Dermis microvascular lymphatic vessel endothelial cell (primary cell): ENCODE measurements at places on chromosomes 16 and 17. TPM values are rescaled to one million over a fixed set of nuclear protein-coding genes. Genes with fewer than 3 reads are reported as not detected.

Gene SPIRE2
- total RNA-seq: 1.0 and 2.4 TPM in 2 replicates

Gene RASL10B
- total RNA-seq: under 0.01 and 0.13 TPM in 2 replicates

Gene HIRIP3
- total RNA-seq: 4.4 and 5.6 TPM in 2 replicates

Gene KCNJ18
- not detected in 2 replicates for total RNA-seq

Gene DNAAF1
- under 0.01 TPM in 1 of 2 replicates, not detected in the other for total RNA-seq

DNA sequence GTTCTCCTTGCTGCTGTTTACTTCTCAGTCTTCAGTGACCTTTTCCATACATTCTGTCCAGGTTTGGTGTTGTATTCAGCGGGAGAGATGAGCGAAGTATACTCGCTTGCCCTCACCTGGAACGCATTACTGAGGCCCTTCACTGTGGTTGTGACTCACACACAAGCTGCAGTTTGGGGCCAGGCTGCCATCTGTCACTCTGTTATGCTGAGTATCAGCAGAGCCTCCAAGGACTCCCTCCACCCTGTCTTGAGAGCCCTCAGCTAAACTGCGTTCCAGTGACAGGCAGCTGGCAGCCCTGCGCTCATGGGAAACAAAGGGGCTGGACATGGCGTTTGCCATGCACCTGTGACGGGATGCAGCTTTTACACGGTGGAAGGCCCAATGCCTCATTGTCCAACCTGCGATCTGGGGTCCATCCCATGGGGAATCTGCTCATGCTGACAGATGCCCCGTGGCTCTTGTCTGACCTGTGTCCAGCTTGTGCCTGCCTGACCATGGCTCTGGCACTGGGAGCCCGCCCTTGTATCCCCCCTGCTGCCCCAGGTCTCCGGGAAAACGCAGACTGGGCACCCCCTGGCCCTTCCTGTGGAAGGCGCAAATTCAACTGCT is 6.5 kb upstream of the ZNF778 start:
- DNase-seq: no peak

- peak; percentile 22 for DNase-seq
Observed at GRCh38 chr16:85465328-85466303, 147.5 kb upstream of the GSE1 start.

DNA sequence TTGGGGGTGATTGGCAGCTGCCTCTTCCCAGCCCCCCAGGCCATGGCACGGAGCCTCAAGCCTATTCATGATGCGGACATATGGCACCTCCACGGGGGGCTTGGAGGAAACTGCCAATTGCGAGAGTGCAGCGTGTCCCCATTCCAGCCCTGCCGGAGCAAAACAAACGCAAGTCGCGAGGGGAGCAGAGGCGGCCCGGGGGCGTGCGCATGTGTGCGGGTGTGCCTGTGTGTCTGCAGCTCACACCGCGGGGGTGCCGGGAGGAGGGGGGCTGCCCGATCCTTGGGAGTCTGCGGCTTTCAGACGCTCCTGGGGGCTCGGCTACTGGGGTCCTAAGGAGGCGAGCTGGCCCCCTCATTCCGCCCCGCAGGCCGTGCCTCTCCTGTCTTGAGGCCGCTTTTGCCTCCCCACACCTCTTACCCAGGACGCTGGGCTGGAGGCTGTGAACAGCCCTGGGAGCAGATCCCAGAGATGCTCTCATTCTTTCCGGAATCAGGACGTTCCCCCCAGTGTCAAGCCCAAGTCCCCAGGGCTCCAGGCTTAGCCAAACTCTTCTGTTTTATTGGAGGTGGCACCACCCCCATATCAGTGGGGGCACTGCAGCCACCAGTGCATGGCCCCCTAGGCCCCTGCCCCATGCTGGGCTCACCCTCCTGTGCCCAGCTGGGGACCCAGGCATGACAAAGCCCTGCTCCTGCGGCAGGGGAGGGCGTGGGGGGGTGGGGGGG is 29.1 kb downstream of the ENDOV start:
- DNase-seq: no peak

DNA sequence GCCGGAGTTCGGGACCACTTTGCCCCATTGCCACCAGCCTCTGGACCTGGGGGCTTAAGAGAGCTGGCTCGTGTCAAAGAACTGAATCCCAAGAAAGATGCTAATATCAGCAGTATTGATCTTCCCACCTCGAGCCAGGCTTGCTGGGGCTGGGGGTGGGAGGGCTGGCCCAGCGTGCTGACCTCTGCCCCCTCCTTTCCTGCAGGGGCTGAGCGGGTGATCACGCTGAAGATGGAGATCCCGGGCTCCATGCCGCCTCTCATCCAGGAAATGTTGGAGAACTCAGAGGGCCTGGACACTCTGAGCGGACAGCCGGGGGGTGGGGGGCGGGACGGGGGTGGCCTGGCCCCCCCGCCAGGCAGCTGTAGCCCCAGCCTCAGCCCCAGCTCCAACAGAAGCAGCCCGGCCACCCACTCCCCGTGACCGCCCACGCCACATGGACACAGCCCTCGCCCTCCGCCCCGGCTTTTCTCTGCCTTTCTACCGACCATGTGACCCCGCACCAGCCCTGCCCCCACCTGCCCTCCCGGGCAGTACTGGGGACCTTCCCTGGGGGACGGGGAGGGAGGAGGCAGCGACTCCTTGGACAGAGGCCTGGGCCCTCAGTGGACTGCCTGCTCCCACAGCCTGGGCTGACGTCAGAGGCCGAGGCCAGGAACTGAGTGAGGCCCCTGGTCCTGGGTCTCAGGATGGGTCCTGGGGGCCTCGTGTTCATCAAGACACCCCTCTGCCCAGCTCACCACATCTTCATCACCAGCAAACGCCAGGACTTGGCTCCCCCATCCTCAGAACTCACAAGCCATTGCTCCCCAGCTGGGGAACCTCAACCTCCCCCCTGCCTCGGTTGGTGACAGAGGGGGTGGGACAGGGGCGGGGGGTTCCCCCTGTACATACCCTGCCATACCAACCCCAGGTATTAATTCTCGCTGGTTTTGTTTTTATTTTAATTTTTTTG is 8.5 kb downstream of the GJD3 start:
- DNase-seq: no peak

- DNase-seq: peak; percentile 37
Observed at GRCh38 chr16:424623-425081, 797 bp upstream of the RAB11FIP3 start.

- DNase-seq: no peak
Observed at GRCh38 chr16:22220069-22220440, 14.0 kb downstream of the EEF2K start.

DNA sequence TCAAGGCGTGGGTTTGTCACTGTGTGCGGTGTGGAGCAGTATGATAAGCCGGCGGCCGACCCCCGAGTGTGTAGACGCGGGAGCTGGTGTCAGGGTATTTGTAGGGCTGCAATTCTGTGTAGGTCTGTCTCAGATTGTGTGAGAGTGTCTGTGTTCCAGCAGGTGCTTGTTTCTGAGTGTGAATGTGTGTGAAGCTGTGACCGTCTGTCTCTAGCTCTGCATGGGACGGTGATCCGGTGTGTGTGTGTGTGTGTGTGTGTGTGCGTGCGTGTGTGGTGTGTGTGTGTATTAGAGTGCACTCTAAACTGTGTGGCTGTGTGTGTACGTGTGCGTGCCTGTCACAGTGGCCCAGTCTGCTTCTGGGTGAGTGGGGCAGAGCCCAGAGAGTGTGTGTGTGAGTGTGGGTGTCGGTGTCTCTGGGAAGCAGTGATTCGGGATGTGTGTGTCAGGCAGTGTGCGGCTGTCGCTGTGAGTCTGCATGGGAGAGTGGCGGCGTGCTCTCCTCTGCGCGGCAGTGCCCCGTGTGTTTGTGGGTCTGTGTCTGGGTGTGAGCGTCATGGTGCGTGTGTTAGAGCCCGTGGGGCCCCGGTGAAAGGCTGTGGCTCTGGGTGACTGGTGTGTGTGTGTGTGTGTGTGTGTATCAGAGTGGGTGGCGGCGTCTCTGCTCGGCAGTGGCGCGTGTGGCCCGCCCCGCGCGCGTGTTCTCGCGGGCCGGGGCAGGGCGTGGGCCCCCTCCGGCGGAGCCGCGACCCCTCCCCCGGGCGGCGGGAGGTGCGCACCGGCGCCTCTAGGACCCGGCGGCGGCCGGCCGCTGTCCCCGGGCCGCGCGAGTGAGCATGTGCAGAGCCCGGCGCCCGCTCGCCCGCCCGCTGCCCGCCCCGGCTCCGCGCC is at the start of gene WSCD1:
TSS of gene WSCD1 (plus strand) at position 841 of the 891 bp plus-strand sequence. CDS start 10,280 bp downstream, outside the sequence.
- DNase-seq: no peak

DNA sequence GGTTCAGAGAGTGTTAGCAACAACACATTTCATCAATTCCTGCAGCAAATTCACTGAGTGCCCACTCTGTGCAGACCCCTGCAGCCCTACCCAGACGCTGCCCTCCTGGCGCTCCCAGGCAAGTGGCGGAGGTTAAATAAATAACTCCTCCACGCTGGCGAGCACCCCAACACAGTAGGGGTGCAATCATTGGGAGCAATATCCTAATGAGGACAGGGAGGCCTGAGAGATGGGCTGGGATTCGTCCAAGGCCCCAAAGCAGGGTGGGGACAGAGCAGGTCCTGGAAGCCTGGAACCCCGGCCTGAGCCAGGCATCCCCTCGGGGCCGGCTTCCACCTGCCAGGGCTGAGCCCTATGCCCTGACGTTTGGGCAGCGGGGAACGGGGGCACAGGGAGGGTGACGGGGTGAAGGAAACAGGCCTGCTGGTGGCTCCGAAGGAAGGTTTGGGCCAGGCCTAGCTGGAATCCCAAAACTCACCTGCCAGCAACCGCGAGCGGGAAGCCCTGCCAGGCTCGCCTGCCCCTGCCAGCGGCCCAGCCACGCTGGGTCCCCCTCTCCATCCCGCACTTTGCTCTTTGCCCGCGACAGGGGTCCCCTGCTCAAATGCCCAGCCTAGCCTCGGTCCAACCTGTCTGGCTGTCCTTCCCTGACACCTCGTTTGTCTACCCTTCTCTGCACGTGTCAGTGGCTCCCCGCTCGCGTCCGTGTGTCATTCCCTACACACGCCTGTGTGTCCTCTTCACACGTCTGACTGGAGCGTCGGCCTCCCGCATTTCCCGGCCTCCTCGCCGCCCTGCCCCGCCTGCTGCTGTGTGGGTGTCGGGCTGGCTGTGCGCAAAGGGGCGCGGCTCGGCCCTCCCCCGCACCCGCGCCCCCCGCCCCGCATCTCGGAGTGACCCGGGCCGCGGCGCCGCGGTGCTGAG is 721 bp upstream of the BEAN1 start:
- no peak for DNase-seq

DNA sequence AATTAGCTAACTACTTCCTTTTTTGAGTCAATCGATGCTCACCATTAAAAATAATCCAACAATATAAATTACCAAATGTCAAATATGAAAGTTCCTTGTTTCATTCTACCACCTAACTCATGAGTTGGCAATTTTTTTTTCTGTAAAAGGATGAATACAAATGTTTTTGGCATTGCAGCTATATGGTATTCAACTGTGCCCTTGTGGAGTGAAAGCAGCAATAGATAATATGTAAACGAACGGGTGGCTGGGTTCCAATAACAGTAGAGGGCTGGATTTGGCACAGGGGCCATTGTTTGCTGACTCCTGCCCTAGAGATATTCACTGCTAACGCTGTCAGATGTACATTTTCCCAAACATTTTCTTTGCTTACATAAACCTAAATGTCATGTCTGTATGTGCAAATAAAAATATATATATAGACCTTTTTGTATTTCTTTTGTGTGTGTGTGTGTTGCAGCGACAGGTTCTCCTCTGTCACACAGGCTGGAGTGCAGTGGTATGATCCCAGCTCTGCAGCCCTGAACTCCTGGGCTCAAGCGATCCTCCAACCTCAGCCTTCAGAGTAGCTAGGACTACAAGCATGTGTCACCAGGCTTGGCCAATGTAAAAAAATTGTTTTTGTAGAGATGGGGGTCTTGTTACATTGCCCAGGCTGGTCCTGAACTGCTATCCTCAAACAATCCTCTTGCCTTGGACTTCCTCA is 73.9 kb downstream of the RPGRIP1L start:
- DNase-seq: peak; percentile 3

DNA sequence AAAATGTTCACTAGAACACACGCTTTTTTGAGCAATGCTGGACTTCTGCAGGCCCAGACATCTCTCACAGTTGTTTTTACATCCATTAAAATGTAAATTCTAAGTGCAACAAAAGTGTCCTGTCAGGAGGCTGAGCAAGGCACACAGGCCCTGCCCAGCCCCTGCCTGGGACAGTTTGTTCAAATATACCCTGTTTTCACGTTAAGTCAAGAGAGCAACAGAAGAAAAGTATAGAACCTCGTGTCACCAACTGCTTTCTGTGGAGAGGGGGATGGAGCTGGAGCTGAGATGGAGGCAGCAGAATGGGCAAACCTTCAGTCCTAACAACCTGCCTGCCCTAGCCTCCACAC is 4.3 kb upstream of the HOXB2 start:
- DNase-seq: no peak

- no peak for DNase-seq
Observed at GRCh38 chr17:17167986-17168385, 38.1 kb downstream of the PLD6 start.

GRCh38 chr17:6523809-6524355 is 32.5 kb downstream of the PITPNM3 start:
- DNase-seq: no peak

DNA sequence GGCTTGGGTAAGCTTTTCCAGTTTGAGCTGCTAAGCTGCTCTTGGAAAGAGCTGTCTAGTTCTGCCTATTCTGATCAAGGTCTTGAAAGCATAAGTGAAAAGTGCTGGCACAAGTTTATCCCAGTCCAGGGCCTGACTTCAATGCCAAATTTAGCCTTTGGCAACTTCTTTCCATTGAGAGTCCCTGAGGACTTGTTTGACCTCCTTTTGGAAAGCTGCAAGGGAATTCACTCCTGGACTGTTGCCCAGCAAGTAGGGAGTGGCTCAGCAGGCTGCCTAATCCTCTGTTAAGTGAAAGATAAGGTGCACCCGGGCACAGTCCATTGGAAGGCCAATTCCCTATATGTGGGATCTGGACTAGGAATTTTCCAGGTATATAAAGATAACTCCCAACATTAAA is 16.0 kb upstream of the TANC2 start:
- DNase-seq: no peak

DNA sequence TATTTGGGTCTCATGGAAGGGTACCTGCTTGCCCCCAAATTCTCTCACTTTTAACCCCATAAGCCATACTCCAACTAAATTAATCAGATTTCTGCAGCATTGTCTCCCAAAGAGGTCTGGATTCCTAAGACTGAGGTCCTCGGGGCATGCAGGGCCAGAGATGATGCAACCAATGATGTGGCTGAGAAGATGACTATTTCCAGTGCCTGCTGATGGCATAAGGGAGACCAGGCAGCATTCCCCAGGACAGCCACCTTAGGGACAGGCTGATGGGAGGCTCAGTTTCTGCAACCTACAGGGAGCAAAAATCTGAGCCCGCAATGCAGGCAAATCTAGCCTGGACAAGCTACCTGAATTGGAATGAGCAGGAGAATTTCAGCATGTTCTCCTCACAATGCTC is 76.8 kb upstream of the ASIC2 start:
- DNase-seq: no peak

GRCh38 chr17:676060-676700 is 38.5 kb downstream of the VPS53 start:
- no peak for DNase-seq

DNA sequence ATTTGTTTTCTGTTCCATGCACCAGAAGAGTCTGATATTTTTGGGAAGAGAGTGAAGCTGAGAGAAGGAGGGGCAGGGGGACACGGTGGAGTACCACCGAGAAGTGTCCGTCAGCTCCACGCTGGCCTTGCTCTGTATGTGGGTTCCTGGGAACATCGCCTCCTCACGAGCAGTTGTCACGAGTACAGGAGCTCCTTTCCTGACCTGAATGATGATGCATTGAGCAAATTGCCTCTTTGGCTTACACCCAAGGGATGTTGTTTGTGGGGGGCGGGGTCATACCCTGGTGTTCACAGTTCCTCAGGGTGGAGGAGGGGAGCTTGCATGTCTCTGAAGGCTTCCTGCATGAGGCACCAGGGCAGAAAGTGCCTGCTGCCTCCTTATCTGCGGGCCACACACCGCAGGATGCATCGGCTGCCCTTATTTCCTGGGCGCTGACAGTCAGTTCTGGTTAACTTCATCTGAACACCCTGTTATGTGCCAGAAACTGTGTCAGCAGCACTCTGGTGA is 36.2 kb downstream of the RGS9 start:
- peak; percentile 86 for DNase-seq

- peak; percentile 34 for DNase-seq
Observed at GRCh38 chr17:1752425-1753262, 9.2 kb upstream of the SERPINF1 start.
